ENCODE measurements at places on chromosomes 7 and 10.

DNA sequence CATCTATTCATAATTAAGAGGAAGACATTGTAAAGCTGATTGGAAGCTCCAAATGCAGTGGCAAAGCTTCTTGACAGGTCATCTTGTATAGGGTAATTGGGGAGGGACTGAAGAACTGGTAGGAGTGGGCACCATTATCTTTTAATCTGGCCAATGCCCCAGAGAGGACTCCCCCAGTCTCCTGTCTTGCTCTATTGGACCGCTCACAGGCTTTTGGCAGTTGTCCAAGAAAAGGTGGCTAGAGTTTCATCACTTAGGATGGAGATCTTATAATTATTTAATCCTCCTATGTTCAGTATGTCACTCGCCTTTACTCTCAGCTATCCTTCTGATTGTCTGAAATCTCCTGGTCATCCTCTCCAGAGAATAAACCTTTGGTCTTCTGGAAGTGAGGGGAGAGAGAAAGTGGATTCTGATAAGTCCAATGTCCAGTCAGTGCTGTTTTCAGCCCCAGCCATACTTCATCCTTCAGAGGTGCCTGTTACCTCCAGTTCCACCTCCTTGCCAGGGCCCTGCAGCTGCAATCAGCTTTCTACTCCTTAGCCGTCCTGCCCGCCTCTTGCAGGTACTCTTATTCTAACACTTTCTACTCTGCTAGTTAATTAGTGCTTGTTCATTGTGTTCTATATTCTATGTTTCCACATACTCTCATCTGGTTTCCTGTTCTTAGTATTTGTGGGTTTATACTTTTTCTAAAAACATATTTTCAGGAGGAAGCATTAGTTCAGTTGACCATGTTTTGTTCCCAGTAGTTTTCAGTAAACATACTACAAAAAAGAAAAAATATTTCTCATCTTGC is 241.6 kb downstream of the NSUN6 start:
- DNase-seq, result no peak

DNA sequence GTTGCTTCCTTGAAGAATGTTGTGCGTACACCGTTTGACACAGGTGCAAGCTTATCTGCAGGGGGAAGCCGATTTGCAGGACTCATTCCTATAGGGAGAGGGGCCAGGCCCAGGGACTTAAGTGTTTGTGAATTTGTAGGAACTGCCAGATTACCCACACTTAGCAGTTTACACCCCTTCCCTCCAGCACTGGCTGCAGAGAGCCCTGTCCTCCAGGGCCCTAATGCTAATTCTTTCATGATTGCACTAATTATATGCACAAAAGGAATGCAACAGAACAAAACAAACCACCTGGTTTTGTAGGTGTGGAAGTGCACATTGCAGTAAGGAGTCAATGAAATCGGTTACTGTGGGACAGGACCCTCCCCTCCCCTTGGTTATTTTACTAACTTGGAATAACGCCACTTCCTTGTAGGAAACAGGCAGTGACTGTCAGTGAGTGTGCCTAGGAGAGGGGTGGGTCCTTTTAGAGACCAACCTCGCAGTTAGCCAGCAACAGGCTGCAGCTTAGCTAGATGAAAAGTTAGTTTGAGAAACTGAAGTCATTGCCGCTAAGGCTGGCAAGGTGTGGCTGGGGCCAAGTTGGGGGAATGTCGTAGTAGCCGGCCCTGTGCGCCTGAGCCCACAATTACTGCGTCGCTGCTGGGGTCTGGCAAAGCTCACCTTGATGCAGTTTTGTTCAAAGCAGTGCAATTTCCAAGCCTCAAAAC is 60.6 kb downstream of the CUX1 start:
- no peak for DNase-seq

GRCh38 chr10:20785174-20785573 is 111.9 kb downstream of the NEBL start:
- no peak for DNase-seq

GRCh38 chr10:32949221-32949678 is 8.8 kb downstream of the ITGB1 start:
- DNase-seq, result no peak

DNA sequence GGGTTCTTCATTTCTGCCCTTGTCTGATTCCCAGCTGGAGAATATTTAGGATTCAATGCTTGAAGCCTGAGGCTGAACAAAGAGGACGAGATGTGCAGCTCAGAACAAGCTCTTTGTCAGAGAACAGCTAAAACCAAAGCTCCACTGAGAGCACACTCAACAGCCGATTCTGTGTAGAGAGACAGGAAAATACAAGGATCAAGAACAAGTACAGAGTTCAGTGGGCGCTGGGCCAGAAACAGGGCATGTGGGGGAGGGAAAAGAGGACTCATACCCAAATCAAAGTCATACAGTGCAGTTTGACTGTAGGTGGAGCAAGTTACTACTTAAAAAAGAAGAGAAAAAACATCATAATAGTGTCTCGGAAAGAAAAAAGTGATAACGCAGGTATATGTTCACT is at the start of gene AGMO:
AGMO (minus strand) TSS at position 181 of the 400 bp plus-strand sequence.
- no peak for DNase-seq

DNA sequence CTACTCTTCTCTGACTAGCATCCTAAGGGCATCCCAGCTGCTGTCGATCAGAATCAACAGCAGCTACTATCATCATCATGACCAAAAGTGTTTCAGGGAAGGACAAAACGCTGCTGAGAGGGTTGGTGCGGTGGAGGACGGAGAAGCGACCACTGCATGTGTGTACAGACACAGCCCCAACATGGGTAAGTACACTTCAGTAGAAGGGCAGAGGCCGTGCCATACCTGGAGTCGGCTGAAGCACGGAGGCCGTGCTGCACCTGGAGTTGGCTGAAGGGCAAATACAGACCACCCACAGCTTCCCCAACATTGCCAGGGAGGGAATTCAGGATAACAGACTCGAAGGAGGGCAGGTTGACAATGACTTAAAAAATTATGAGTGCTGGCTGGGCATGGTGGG is 67.8 kb upstream of the CYTH3 start:
- DNase-seq, result no peak

DNA sequence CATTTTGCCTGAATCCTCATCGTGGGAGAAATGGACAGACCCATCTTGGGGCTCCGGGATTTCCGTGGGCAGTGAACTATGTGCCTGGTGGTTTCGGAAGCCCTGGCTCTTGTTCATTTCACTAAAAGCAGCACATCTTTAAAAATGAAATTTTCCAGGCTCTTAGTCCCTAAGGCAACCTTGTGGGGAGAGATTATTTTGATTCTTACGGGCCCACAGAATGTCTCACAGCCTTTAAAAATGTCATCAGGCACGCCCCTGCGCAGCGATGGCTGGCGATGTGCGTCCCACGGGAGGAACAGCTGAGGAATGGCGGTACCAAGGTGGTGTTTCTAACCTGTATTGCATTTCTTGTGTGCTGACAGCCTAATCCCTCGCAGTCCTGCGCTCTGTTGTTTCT is 189.7 kb downstream of the CCDC3 start:
- no peak for DNase-seq

GRCh38 chr7:31254926-31255325 is 85.6 kb downstream of the NEUROD6 start:
- no peak for DNase-seq

- no peak for DNase-seq
Observed at GRCh38 chr10:86652361-86653202, 1.8 kb upstream of the OPN4 start.

GRCh38 chr7:6294839-6295238 is 22.4 kb upstream of the CYTH3 start:
- no peak for DNase-seq

- no peak for DNase-seq
Observed at GRCh38 chr10:8590518-8590917, 536.0 kb downstream of the GATA3 start.

DNA sequence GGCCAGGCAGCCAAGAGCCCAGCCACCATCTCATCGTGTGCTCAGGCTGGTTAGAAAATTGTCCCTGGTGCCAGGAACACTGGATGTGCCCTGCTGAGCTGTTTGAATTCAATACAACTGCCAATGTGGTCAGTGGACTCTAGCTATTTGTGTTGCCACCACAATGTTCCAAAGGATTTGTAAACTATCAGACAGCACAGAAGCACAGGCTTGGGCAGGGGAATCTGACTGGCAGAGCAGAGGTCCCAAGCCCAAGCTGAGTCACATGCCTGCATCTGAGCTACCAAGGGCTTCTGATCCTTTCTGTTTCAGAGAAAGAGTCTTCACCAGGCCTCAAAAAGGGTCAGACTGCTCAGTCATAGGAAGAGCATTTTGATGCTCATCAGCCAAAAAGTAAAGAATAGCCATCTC is 232.1 kb upstream of the SEMA3C start:
- no peak for DNase-seq

GRCh38 chr7:117612637-117613036 is 132.8 kb downstream of the CFTR start:
- DNase-seq, result no peak

DNA sequence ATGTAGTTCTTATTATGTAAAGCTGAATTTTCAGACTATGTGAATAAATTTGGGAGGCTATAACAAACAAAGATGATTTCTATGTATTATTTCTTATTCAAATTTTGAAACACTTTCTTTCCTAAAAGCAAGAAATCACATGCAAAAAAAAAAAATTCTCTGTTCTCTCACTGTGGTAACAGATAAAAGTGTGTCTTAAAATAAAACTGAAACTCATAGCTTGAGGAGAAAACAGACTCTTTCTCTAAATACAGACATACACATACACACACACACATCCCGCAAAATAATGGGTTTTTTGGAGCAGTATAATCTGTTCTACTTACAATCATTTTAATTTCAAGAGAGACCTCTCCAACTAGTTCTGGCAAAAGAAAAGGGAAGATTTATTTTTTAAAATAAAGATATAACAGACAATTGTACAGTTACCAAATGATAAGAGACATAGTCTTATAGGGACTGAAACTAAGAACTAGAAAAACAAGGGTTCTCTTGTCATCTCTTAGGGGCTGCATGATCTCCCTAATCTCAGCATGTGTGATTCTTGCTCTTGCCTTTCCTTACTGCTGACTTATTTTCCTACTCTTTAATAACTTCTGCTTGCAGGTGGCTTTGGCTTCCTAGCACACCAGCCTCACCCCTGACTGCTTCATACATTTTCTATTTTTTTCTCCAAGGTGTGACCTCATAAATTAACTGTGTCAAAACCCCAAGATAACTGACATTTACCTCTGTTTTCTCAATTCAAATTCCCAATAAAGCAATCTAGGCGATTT is 483.5 kb upstream of the POT1 start:
- no peak for DNase-seq

- DNase-seq, result peak; percentile 73
Observed at GRCh38 chr10:27242951-27243551, 2.5 kb upstream of the ACBD5 start.

DNA sequence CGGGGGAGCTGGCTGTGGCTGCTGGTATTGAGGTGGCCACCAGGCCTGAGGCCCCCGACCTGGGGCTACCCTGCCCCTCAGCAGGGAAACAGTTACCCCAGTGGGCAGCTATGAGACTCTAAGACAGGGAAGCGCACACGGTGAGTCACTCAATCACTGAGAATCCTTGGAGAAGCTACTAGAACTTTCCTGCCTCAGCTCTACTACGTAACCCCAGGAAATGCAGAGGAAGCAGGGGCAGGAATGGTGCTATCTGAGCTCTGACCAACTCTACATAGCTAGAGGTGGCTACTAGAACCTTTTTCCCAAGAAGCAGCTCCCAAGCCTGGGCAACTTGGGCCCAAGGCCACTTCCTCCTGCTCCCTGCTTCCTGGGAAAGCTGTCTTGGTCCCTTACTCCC is 11.8 kb downstream of the DNAJB12 start:
- DNase-seq, result no peak

- DNase-seq, result no peak
Observed at GRCh38 chr10:61973906-61974305, 72.4 kb downstream of the ARID5B start.

- no peak for DNase-seq
Observed at GRCh38 chr7:231030-231857, 38.9 kb downstream of the FAM20C start.

DNA sequence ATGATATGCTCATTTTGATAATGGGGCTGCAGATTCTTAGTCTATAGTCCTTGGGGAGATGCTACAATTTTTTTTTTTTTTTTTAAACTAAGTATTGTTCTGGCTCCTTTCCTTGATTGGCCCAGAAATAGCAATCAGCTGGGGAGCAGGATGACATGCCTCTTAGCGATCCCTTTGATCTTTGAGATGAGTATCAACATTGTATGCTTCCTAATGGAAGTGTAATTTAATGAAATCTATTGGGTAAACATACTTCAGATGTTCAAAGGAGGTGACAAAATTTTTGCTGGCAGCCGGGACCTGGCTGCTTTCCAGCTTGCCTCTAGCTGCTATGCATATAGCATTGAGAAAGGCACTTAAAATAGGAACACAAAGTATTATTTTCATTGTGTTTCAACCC is 43.5 kb downstream of the VTI1A start:
- DNase-seq, result no peak

- DNase-seq, result no peak
Observed at GRCh38 chr7:29449569-29450260, 113.9 kb upstream of the PRR15 start.

DNA sequence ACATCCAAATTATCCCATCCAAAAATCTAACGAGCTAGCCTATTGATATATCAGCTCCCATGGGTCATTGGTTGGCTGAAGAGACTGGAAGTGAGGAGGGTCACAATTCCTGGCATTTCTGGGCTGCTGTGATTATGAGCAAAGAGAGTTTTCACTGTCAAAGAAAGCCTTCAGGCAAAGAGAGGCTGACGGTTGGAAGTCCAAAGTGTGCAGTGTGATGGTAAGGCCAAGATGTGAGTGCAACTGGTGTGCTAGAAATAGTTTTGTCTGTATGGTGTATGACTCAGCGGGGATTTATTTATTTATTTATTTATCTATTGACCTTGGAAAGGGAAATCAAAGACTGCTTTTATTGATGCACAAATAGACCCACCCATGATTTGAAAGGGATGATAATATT is 75.0 kb downstream of the AASS start:
- DNase-seq, result no peak

GRCh38 chr10:99432881-99433280 is 2.5 kb upstream of the GOT1 start:
- DNase-seq, result no peak

DNA sequence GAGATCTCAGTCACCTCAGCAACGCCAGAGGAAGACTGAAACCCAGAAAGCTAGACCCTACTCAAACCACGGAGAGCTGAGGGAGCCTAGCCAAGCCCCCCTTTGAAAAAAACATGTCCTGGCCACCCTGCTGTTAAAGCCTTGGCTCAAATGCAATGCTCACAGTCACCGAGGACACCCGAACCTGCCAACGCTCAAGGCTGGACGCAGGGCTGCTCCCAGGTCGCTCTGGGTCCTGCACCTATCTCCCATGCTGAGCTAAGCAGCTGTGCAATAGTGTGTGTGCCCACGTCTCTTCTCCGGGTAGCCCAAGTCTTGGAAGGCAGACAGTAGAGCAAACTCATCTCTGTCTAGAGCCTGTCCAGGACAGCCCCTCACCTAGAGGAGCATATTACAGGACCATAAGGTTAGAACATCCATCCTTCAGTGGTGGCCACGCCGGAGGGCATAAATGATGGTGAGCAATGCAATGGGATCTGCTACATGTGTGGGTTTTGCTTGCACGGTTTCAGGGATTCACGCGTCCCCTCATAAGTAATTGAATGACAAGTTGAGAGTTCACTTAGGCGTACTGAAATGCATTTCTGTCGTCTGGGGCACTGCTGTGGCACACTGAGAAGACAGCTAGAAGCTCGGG is 94.2 kb upstream of the DDC start:
- DNase-seq, result no peak

Data from GM20000 (cell line).